ENCODE measurements at places on chromosomes 2 and 18.

GRCh38 chr18:57559314-57559713, 27.2 kb downstream of the FECH start:
- DNase-seq, result no peak

DNA sequence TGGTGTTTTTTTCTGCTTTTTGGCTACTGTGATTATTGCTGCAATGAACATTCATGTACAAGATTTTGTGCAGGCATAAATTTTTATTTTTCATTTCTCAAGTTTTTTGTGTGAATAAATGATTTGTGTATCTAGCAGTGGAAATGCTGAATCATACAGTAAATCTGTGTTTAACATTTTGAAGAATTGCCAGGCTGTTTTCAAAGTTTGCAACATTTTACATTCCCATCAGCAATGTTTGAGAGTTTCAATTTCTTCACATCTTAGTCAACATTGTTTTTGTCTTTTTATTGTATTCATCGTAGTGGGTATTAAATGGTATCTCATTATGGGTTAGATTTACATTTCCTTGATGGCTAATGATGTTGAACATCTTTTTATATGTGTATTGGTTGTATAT, 98.8 kb upstream of the RBMS1 start:
- DNase-seq, result no peak

- DNase-seq, result no peak
These were observed 20.6 kb upstream of the UBE2E3 start for GRCh38 chr2:180959787-180960186.

DNA sequence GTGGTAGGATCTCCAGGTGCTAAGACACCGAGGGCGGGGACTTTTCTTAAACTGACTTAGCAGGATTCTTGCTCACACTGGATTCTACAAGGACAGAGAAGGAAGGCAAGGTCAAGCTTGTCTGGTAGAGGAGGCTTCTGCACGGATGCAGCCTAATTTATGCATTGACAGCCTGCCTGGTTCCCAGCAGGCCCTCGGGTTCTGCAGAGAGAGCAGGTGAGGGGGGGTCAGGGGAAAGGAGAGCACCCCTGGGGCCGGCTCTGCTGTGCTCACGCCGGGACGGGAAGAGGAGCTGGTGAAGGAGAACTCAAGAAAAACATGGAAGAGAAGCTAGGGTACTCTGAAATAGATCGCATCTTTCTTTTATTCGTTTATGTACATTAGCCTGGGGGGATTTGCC, 46.4 kb downstream of the ADI1 start:
- no peak for DNase-seq

Data from hypothalamus (tissue), 51 donors.